ENCODE measurements at places on chromosomes 4 and X.

DNA sequence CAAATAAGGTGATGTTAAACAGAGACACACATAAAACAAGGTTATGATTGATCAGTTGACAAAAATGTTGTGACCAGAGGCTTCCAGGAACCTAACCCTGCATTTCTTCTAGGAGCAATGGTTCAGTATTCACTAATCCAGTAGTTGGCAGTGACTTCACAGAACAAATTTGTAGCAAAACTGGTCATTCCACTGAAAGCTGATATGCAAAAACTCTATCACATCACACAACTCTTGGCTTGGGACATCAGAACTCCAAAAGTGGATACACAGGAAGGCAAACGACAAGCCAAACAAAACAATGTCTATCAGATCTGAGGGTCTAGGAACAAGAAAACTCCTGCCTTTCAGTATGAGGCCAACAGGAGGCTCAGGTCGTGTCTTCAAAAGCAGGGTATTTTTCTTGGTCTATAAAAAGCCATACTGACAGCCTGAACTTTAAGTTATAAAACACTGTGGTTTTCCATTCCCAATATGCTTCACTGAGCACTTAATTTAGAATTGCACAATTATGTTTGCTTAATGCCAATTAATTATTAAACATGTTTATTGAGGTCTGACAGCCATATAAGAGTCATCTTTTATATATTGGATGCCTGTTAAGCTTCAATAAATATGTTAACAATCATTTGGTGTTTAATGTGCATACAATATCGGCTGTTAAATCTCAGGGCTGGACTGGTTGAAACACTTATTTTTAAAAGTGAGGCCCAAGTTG is 45.6 kb downstream of the SOD3 start:
- H3K36me3 ChIP-seq, result no peaks in the 10 kb centered on the region
- no peak overlapping the region for H3K4me3 ChIP-seq
- no peaks in the 10 kb centered on the region for H3K27me3 ChIP-seq
- peak overlapping the region; percentile 49 for H3K27ac ChIP-seq
- DNase-seq, result no peak

- no peak overlapping the region for H3K4me3 ChIP-seq
- H3K27ac ChIP-seq, result no peak overlapping the region
- H3K4me1 ChIP-seq, result no peaks in the 10 kb centered on the region
- no peaks in the 10 kb centered on the region for H3K27me3 ChIP-seq
- no peaks in the 10 kb centered on the region for H3K36me3 ChIP-seq
Measured at GRCh38 chr4:149055624-149056023, 613.4 kb upstream of the NR3C2 start.

DNA sequence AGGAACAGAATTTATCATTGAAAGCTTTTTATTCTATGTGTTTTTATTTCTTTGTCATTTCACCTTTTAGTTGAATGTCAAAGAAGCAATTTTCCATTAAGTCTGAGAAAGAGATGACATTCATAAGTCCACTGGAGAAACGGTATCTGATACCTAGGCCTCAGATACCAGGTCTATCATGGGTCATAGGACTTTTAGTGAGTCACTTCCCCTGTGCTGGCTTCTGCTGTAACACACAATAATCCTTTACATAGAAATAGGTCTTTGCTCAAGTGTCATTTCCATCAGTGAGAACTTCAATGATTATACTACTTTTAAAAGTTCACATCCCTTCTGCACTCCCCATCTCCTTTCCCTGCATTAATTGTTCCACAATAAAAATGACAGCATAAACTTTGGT is 125.5 kb upstream of the ARMCX2 start:
- H3K4me3 ChIP-seq, result no peak overlapping the region
- no peaks in the 10 kb centered on the region for H3K36me3 ChIP-seq
- H3K4me1 ChIP-seq, result no peaks in the 10 kb centered on the region
- H3K27ac ChIP-seq, result no peak overlapping the region
- DNase-seq, result no peak
- no peaks in the 10 kb centered on the region for H3K27me3 ChIP-seq

DNA sequence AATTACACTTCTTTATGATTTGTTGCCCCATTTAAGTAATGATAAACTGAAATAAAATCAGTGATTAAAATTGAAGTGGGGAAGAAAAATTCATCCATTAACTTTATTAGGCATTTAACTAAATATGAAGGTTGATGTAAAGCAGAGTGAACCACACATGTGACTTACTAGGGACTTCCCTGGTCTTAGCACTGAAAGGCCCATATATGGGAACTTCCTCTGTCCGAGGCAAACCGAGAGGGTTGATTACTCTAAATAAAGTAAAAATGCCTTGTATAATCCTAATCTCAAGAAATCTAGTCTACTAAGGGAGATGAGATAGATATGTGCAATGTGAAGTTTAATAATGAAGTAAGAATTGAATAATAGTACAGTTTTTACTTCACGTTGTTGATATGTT is 403.9 kb upstream of the RPS6KA3 start:
- no peaks in the 10 kb centered on the region for H3K4me1 ChIP-seq
- H3K4me3 ChIP-seq, result no peak overlapping the region
- DNase-seq, result no peak
- no peaks in the 10 kb centered on the region for H3K27me3 ChIP-seq
- H3K27ac ChIP-seq, result no peak overlapping the region

DNA sequence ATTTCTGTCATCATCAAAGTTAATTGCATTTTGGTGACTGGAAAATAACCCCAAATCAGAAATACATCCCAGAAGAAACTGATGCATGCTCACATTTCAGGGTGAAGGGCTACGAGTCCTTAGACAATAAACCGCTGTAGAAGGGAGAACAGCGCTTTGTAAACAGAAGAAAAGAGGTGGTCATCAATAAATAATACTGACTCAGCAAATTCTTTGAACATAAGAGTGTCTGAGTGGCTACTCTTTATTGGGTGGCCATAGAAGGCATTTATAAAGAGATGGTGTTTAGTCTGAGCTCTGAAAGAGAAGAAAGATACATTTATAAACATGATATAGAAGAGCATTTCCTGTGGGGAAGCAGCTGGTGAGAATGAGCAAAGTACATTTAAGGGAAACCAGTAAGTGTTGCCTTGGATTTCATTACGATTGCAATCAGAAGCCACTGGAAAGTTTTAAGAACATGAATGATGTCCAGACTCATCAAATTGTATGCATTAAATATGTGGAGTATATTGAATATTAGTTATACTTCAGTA is 246.9 kb upstream of the GIMD1 start:
- H3K4me3 ChIP-seq, result no peak overlapping the region
- H3K36me3 ChIP-seq, result no peaks in the 10 kb centered on the region
- peaks cover 7% of the 10 kb centered on the region for H3K4me1 ChIP-seq
- DNase-seq, result no peak
- no peaks in the 10 kb centered on the region for H3K27me3 ChIP-seq

GRCh38 chrX:85243155-85243554 is 424 bp downstream of the SATL1 start:
- H3K4me1 ChIP-seq, result no peaks in the 10 kb centered on the region
- no peak for DNase-seq
- H3K27ac ChIP-seq, result no peak overlapping the region
- H3K27me3 ChIP-seq, result no peaks in the 10 kb centered on the region
- peak overlapping the region; percentile 80 for H3K4me3 ChIP-seq
- no peaks in the 10 kb centered on the region for H3K36me3 ChIP-seq

DNA sequence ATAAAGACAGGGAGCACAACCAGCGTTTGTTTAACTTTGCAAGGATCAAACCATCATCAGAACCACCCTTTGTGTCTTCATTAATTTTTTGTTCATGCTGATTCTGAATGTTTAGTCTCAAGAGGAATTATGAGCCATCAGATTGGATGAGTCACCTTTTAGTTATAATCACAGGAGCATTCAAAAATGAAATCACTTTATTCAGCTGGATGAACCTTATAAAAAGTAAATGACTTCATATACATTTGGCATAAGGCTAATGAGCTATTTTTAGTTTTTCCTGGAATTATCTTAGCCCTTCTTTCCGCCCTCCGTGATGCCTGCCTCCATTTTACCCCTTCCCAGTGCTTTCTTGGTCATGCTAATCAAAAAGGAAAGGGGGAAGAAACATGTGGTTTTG is 103.6 kb downstream of the SORBS2 start:
- no peaks in the 10 kb centered on the region for H3K27me3 ChIP-seq
- H3K4me3 ChIP-seq, result no peak overlapping the region
- H3K27ac ChIP-seq, result no peak overlapping the region
- DNase-seq, result no peak
- H3K36me3 ChIP-seq, result no peaks in the 10 kb centered on the region

DNA sequence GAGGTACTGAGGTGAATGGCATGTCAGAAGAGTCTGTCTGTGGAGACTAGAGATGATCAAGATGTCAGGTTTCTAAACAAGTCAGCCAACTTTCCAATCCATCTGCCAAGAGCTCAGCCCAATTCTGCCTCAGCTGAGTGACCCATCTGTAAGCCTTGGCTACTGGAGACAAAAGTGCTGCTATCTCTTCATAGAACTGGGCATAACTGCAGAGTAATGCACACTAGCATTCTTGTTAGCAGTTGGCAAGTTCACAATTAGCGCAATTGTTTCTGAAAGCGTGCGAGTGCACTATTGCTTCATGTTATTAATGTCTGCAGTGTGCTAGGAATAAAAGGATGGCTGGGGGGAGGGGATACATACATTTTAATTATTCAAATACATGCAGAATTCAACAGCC is 32.9 kb upstream of the SH3D19 start:
- H3K27ac ChIP-seq, result no peak overlapping the region
- no peaks in the 10 kb centered on the region for H3K27me3 ChIP-seq
- H3K4me1 ChIP-seq, result no peaks in the 10 kb centered on the region
- DNase-seq, result no peak

GRCh38 chr4:13483768-13484121 is 395 bp downstream of the RAB28 start:
- H3K27me3 ChIP-seq, result no peaks in the 10 kb centered on the region
- DNase-seq, result peak; percentile 24
- H3K4me1 ChIP-seq, result peaks cover 21% of the 10 kb centered on the region
- peak overlapping the region; percentile 95 for H3K27ac ChIP-seq

Data from thoracic aorta (tissue), 2 donors.